ENCODE measurements at places on chromosomes 6 and 20.

- no peak for DNase-seq
Observed at GRCh38 chr6:141140905-141141304, 991.8 kb upstream of the GJE1 start.

GRCh38 chr6:161232010-161232409, 41.9 kb downstream of the AGPAT4 start:
- no peak for DNase-seq

DNA sequence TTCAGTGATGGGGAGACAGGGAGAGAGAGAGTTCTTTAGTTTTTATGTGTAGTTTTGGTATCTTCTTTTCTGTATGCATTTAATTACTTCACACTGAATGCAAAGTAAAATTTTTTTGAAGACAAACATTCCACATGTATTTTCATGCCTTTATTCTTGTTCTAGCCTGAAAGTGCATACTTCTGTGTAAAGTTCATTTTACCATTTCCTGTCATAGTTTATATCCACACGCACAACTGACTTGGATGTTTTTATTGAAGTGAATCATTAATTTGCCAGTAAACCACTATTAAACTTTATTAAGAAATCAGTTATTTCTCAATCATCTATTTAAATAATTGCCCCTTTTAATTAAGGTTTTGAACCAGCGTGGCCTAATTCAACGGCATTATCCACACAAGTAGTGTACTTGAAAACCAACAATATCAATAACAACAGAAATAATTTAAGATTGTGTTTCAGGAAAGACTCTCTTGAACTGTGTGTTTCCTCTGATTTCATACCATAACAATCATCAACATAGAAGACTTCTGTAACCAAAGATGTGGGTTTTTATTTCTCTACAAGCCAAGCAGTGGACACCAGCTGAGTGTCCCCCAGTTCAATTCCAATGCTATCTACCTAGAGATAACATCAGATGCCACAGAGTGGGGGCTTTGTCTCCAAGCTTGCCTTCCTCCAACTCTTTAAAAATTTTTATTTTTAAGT, 512.7 kb upstream of the JAG1 start:
- DNase-seq: no peak

DNA sequence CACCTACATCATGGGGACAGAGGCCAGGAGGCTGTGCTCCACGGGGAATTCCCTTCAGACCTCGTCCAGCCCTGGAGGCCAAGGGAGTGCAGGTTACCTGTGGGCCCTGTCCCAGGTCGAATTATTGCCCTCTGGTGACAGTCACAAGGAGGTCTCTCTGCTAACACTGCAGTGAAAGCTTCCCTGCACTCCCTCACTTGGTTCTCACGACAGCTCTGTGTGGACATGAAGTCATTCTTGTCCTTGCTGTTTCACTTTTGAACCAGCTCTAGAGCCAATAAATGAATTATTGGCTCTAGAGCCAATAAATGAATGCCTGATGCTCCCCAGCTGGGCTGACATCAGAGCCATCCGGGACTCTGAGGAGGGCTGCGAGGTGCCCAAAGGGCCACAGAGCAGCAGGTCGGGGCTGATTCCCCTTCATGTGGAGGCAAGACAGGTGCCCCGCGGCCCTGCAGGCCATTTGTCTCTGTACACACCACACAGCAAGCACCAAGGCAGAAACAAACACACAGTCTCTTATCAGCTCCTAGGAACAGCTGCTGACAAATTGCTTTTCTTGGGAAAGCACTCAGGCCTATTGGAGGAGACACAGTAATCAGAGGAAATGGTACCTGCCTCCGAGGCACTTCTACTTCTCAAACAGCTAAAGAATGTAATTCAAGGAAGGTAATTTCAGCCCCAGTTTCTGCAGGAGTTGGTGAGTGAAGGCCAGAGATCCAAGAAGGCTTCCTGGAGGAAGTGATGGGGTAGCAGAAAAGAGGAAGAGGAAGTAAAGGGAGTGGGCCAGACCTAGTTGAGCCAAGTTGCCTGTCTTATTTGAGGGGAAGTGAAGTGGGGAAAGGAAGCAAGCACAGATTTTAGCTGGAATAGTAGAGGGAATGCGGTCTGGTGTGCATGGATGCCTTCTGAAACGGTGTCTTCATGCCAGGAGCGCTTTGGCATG, 27.5 kb upstream of the TBXT start:
- no peak for DNase-seq

DNA sequence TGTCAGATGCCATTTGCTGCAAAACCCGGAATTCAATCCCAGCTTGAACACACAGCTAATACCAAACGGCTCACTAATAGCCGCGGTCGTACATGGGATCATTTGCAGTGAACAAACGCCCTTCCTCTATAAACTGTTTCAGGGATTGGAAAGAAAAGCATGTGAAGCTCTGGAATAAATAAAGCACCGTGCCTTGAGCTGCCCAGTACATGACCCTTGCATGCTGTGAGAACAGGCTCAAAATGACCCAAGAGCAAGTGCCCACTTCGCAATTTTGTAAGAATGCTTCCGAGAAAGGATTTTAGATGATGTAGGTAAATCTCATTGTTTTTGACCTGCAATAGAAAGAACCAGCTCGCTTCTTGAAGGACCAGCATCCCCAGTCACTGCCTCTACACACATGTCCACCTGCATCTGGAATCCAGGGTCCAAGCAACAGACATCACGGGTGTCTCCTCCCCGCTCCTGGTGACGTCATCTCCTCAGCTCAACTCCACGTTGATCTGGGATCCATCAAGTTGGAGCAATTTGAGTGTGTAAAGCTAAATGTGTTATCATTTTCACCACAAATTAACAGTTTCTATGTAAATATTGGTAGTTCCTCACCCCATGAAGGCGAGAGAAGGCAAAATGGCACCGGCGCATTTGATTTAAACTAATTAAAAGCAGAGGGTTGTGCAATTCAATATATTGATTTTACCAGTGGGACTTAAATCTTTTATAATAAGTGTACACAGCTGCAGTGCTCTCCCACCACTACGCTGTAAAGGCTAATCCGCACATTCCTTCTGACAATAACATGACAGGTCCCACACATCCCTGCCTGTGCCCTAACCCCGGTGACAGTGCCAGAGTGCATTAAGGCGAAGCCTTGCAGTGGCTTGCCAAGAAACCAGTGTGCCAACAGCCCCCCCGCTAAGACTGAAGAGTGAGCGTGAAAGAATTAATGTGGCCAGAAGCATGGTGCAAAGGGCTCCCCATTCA, 6.2 kb downstream of the BMP7 start:
- DNase-seq: no peak

DNA sequence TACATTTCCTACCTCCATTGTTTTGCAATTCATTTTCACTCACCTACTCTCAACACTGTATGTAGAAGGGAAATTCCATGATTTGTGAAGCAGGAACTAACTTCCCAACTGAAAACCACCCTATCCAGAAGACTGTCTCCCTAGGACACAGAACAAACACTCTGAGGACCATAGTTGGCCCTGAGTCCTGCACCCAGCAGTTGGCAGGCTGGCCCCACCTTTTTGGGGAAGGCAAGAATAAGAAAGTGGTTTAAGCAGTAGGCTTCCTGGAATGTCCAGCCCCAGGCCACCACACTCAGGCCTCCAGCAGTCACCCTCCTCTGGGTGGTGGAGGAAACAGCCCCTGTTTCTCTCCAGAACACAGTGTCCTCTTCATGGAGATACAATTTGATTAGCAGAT, 258.8 kb downstream of the ARHGAP18 start:
- DNase-seq: no peak

- DNase-seq: no peak
Observed at GRCh38 chr6:157464653-157465535, 83.9 kb downstream of the ZDHHC14 start.

- DNase-seq: no peak
Observed at GRCh38 chr6:151721671-151722070, 85.8 kb upstream of the ESR1 start.

GRCh38 chr20:59955131-59955796, 3.0 kb upstream of the CDH26 start:
- no peak for DNase-seq

- DNase-seq: no peak
Observed at GRCh38 chr6:33658982-33659689, 38.0 kb downstream of the ITPR3 start.

DNA sequence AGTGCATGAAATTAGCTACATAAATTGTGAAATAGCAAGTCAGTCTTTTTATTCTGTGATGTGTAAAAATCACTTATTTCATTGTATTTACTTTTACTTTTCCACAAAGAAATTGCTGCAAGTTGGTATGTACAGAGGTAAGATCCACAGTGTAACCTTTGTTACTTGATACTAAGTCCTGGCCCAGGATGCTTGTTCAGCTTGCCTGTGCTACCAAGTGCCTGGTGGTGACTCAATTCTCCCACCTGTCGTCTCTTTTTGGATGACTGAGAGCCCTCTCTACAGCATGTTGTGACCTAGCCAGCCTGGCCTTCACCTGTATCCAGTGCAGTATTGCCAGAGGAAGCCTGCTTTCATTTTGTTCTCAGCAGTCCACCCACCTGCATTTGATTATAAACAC, 54.9 kb downstream of the ANKRD6 start:
- DNase-seq: no peak

DNA sequence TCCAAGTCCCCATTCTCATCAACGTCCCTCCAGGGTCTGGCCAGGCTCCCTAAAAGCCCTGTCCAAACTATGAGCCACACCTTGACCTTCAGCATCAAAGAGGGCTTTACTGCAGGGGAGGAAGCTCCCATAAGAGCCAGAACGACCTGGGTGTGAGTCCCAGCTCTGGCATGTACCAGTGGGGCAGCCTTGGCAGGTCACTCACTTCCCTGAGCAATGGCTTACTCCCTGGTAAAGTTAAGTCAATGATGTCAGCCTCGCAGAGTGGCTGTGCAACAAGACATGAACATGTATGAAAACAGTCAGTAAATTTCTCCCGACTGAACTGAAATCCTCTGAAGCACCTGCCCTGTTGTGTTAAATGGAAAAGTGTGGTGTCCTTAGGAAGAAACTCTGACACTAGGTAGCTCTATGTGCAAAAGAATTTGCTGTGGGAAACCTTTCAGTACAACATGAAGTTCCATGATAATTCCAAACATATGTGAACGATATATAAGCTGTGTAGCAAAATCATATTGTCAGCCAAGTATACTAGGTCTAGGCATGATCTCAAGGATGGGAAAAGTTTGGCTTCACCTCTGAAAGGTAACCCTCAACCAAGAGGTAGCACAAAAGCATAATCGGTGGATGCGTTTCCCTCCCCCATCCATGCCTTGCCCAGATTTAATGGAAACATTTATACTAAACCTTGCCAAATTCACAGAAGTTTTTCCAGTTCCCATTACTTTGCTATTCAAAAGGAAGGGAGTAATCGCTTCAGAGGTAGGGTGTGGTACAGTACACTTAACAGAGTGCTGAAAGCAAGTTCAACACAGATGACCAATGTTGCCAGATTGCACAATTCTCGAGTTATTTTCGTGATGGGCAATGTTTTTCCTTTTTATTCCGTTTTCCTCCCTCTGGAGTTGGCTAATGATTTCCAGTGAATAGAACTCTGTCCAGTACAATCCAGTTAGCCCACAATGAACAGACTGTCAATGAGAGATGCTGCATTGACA, 49.0 kb upstream of the RANBP9 start:
- no peak for DNase-seq

DNA sequence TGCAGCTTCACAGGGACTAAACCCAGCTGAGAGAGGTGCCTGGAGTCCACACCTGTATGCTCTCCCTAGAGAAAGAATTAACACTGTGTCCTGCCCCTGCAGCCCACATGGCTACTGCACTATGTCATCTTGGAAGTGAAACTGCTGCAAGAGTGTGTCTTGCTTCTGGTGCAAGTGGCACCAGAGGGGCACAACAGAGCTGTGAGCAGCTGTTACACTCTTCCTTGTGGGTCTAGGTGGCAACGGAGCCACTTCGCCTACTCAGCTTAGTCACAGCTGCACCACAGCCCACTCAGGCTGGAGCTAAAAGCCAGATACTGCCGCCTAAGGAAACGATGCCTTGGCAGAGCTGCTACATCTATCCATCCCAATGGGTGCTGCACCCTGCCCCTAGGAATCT, 391.4 kb downstream of the COL12A1 start:
- DNase-seq: no peak

- DNase-seq: no peak
Observed at GRCh38 chr6:100665041-100665380, 200.3 kb upstream of the SIM1 start.

Measured in vagina (tissue), 2 donors.